Activated CD4-positive, alpha-beta memory T cell treated with anti-CD3 and anti-CD28 coated beads for 36 hours (primary cell): ENCODE measurements at places on chromosomes 12 and 14. TPM values are rescaled to one million over a fixed set of nuclear protein-coding genes. Genes with fewer than 3 reads are reported as not detected.

GRCh38 chr12:55716582-55716957 is 724 bp downstream of the BLOC1S1 start:
- DNase-seq: no peak

GRCh38 chr14:81402123-81402495 is 2.0 kb upstream of the STON2 start:
- DNase-seq: no peak

DNA sequence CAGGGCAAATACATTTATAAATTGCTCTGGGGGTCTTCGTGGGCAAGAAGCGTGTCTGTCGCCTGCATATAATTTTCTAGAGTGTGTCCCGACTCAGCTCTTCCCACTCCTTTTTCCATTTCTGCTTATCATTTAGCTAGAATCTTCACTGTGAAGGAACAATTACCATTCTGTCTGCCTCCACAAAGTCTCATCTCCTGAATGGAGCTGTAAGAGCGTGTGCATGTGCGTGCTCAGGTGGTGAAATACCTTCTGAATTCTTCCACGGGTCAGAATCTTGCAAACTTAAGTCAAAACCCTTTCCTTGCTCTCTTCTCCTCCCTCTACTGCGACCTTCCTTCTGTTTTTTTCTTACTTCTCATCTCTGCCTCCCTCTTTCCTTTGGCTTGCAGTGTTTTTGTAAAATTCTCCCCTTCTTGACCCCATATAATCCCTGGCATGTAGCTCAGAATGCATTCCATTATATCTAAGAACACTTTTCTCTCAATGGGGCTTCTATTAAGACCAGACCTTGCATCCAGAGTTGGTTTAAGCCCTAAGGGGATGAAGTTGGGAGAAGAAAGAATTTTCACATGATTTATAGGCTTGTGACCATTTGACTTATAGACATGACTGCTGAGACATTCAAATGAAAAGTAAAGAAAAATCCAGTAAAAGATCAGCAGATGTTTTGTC is 25.0 kb upstream of the GSG1 start:
- no peak for DNase-seq

DNA sequence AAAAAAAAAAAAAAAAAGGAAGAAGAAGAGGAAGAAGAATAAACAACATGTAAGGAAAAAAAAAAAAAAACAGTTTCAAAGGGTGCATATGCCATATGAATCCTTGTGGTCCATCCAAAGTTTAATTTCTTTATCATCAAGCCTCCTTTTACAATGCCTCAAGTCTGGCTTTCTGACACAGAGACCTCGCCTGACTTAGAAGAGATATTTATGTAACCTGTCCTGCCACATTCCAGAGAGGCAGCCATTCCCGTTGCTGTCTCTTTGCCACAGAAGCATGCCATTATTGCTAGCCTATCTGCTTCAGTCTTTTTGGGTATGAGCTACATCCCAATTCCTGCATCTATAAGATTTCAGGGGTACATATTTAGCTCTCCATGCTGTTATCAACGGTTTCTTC is 596.7 kb upstream of the ATP2B1 start:
- DNase-seq: no peak

HOXC9 gene
- total RNA-seq: not detected
